ENCODE measurements at places on chromosomes 11 and 22.

DNA sequence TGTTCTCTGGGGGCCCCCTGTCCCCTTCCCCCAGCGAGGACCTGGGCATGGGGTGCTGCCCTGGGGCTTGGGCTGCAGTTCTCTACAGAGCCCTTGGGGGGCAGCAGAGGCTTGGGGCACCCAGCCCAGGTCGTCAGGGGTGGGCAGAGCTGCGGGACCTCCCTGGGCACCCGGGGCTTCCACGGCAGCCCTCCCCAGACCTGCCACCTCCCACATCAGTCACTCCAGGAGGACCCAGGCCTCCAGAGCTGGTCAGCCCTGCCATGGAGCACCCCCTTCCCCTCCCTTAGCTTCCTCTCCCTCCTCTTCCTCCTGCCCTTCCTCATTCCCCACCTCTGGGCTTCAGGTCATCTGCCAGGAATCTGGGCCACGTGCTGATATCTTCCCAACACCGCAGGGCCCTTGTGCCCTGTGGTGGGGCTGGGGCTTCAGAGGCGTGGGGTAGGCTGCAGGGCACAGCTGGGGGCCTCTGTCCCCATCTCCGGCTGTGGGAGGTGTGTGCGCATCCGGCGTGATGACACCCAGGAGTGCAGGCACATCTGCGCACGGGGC, 5.8 kb downstream of the TSPAN4 start:
- DNase-seq = peak; percentile 70

GRCh38 chr22:49953680-49954344, 6.8 kb upstream of the PIM3 start:
- DNase-seq = no peak

DNA sequence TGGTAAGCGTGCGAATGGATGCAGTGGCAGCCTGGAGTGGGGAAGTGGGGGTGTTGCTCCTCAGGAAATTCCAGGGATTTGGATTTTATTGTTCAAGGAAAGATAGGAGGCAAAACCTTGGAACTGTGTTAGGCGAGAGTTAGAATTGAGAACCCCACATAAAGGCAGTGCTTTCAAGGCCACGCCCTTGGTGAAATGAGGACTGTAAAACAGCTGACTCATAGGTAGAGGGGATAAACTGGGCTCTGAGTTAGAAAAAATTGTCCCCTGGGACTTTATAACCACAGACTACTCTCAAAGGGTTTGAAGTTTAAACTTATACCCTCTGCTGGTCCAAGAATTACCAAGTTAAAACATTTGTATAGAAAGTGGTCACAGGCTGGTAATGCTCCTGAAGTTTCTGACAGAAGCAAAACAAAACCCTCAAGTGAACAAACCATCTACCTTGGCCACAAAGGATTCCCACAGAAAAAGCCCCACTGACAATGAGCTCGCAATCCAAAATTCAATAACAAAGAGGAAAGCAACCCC, 250.3 kb upstream of the TBCEL start:
- no peak for DNase-seq

GRCh38 chr22:30649430-30650007, 13.9 kb downstream of the SLC35E4 start:
- no peak for DNase-seq

- DNase-seq = no peak
Observed at GRCh38 chr22:37148031-37148651, 1.6 kb downstream of the IL2RB start.

DNA sequence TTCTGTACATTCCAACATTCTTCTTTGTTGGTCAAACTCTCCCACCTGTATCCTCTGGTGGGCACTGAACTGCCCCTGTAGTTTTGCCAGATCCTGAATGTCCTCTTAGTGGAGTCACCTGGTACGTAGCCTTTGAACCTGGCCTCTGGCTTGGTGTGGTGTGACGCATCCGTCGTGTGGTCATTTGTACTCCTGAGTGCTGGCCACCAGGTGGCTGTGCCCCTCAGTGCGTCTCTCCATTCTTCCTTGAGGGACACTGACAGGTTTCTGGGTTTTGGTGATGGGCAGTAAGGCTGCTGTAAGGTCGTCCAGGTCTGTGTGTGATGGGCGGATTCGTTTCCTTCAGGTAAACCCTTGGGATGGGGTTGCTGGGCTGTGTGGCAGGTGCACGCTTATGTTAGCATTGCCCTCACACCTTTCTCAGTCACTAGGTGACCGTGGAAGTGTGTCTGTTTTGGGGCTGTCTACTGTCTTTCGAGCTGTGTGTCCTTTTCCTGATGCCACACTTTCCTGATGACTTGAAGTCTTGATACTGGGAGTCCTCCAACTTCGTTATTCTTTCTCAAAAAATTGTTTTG, 13.6 kb upstream of the RANBP1 start:
- no peak for DNase-seq

- no peak for DNase-seq
Observed at GRCh38 chr11:95912902-95913560, 10.9 kb downstream of the MTMR2 start.

DNA sequence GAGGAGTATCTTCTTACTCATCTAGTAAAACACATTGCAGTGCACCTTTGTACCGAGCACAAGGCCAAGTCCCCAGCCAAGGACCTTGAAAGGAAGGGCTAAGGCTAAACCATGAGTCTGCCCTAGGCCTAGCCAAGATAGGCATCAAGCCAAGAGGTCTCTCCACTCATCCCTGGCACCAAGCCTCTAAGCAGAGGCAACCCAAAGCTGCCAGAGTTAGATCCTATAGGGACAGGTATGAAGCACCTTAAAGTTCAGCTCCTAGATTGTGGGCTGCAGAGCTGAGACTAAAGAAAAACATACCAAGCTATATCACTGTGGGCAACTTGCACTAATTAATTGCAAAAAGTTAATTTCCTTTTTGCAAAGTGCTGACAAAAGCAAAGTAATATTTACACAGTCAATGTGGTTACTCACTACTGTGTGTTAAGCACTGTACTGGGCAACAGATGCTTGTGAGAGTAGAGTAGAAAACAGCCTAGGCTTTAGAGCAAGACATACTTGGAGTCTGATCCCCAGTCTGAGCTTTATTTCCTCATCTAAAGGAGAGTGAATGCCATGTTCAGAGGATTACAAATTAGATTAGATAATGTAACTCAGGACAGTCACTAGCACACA, 7.2 kb downstream of the COA4 start:
- DNase-seq = no peak

DNA sequence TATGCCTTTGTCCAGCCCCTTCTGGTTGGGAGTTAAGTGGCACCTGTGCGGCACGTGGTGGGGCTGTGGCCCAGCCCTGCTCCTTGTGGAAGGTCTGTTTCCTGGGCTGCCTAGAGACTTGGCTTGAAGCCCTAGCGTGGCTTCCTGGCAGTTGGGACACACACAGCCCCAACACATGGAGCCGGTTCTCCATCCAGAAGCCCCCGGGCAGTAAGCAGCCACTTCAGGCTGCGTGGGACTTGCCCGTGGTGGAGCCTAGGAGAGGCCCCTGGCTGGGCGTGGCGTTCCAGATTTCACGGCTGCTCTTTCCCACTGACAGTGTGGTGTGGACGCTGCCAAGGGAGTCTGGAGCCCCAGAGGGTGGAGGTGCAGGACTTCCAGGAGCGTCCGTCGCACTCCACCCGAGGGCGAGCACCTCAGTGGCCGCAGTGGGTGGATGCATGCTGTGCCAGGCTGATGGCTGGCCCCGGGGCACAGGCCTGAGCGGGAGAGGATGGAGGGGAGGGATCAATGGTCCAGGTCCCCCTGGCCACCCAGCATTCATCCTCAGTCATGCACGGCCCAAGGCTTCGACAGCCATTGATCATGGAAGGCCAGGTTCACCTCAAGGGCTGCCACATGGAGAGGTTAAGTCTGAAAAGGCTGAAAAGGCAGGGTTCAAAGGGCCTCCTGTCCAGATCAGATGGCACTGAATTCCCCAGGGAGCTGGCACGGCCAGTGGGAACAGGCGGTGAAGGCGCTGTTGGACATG, 9.3 kb downstream of the CCND1 start:
- no peak for DNase-seq

GRCh38 chr11:57815476-57815875, 53.9 kb downstream of the CTNND1 start:
- DNase-seq = no peak

GRCh38 chr11:123193742-123194141, 1.3 kb downstream of the CLMP start:
- no peak for DNase-seq

DNA sequence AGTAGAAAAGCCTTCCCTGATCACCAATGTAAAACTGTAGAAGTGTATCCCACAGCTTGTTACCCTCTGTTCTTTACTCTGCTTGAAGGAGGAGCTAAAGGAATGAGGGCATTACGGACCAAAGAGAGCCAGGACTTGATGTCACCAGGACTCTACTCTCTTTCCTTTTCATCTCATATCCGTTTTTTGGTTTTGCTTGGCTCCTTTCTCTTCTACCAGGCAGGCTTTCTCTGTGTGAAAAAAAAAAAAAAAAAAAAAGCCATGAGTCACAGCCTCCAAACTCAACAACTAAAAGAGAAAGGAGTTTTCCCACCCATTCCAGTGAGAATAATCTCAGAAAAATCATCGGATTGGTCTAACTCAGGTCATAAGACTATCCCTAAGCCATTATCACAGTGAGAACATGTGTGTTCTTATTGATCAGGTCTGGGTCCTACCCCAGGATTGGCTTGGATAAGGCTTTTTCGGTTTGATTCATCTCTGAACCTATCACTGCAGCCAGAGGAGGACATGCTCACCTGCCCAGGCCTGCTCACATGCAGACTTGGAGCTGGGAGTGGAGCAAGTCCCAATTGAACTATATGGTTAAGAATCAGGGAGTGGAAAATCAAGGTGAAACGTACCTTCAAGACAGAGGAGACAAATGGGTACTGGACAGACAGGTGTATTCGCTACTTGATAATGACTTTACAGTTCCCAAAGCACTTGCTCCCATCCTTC, 19.4 kb upstream of the LRRC55 start:
- DNase-seq = no peak

DNA sequence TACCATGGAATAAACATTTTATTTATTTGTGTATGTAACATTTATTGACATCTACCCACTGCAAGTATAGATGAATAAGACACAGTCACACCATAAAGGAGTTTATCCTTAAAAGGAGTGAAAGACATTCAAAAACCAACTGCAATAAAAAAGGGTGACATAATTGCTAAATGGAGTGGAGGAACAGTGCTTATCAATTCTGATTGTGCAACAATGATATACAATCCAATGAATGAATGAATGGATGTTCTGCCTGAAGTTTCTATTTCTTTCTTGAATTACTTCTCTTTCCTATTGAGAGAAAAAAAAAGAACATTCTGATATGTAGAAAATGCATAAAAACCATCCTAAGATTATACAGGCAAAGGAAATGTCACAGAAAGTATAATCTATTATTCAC, 10.0 kb downstream of the MMP7 start:
- DNase-seq = no peak

DNA sequence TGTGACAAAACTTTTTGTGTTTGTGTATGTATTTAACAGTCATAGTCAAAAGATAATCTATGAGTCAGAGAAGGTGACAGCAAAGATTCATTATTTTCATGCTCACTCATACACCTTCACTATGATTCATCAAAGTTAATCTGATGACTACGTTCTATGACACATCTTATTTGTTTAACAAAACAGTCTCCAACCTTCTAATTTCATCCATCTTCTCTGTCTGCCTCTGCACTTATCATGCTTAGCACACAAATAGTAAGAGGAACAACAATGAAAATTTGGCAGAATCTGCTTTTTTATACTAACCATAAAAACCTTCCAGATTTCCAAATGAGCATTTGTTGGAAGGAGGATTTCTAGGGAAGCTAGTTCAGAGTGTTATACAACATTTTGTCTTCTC, 568.9 kb downstream of the LUZP2 start:
- no peak for DNase-seq

GRCh38 chr11:117057317-117057716, 40.9 kb downstream of the SIK3 start:
- DNase-seq = no peak

DNA sequence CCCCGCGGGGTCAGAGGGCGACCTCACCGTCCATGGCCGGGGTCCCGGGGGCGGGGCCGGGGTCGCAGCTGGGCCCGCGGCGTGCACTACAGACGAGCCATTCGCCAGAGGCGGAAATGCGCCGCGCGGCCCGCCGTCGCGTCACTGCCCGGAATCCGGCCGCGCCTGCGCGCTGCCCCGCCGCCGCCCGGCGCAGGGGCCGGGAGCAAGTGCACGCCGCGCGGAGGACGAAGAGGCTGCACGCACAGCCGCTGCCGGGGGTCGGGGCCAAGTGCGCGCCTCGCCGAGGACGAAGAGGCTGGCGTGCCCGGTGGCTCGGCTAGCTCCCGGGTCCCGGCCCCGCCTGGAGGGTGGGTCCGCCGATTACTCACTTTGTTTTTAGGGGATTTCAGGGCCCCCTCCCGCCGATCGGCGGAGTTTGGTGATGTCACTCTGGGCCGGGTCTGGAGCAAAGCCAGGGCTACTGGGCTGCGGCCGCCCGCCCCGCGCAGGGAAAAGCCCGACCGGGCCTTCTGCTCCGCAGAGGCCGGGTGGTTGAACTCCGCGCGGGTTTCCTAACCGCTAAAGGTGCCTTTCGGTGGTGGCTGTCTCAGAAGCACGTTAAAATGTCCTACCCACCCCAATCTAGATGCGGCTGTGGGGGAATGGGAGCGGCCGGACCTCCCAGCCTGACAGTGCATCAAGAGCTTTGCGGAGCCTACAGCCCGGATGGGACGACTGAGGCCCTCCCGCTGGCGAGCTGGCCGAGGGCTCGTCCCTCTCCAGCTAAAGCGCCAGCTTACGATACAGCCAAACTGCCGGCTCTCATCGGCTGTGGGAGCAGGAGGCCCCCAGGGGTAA, at the start of gene RELA:
RELA (minus strand) TSS at position 118 of the 840 bp plus-strand sequence; CDS start at position 34, 84 bp downstream.
- peak; percentile 94 for DNase-seq

DNA sequence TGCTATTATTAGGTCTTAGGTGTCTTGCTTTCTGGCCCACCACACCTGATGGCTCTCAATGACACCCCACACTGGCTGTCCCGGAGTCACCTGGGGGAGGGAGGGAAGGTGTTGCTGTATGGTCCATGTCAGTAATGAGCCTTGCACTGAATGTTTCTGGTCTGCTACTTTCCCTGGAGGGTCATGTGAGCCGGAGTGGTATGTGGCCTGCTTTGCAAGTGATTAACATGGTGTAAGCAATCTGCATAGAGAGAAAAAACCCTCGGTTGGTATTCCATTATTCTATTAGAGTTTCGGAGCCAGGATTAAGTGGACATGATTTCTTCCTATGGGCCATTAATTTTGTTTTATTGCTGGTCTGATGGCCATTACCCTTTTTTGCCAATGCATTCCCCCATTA, 63.9 kb downstream of the PKNOX2 start:
- DNase-seq = no peak

DNA sequence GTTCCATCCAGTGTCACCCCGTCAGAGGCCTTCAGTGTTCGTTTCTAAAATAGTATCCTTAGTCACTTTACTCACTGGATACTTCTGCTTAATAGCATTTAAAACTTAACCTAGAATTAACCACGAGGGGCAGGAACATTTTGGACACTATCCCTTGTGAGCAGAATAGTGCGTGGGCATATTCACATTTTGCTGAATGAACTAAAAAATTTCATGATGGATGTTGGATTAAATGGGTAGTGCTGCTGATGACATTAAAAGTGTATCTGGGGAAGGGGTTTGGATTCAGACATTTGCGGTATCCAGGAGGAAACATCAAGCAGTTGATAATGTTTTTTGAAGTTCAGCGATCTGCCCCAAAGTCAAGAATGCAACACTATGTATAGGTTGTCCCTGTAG, 750 bp upstream of the NAT10 start:
- no peak for DNase-seq
